ENCODE measurements at places on chromosomes 1 and 21.
A peak's percentile ranks its signal among the peaks of the same experiment; 100 is the strongest.

DNA sequence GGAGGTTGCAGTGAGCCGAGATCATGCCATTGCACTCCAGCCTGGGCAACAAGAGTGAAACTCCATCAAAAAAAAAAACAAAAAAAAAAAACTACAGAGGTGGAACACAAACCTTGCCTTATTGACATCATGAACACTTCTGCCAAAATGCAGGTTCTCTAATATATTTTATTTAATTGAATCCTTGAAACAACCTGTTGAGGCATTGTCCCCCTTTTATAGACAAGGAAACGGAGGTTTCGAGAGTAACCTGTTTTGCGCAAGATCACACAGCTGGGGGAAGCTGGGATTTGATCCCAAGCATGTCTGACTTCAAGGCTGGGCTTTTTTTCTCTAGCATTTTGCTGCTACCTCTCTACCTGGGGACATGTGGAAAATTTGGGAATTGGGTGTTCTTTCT, 2.8 kb downstream of the SZRD1 start:
- H3K27me3 ChIP-seq, result peaks cover 2% of the 10 kb centered on the region
- H3K4me3 ChIP-seq, result no peak overlapping the region
- DNase-seq, result no peak
- peaks cover 82% of the 10 kb centered on the region for H3K4me1 ChIP-seq

DNA sequence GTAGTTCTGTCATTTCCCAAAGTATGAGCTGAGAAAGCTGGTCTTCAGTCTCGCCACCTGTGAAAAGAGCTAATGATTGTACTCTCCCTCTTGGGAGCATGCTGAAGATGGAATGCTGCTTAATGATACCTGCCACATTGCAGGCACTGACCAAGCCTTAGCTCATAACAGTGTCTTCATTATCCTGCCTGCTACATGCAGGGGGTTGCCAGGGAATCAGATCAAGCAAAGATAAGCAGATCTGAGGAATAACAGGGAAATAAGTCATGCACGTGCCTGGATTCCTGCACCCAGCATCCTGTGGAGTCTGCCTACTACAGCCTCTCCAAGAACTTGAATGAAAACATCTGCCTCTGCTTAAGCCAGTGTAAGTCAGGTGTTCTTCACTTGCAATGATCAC, 667.3 kb downstream of the NPHP4 start:
- H3K4me3 ChIP-seq, result no peak overlapping the region
- H3K27me3 ChIP-seq, result no peaks in the 10 kb centered on the region
- H3K27ac ChIP-seq, result no peak overlapping the region
- no peaks in the 10 kb centered on the region for H3K4me1 ChIP-seq

GRCh38 chr21:39004634-39005501, 178.4 kb downstream of the PSMG1 start:
- DNase-seq, result no peak
- no peaks in the 10 kb centered on the region for H3K27me3 ChIP-seq
- H3K36me3 ChIP-seq, result no peaks in the 10 kb centered on the region
- H3K4me1 ChIP-seq, result peaks cover 51% of the 10 kb centered on the region
- no peak overlapping the region for H3K27ac ChIP-seq

DNA sequence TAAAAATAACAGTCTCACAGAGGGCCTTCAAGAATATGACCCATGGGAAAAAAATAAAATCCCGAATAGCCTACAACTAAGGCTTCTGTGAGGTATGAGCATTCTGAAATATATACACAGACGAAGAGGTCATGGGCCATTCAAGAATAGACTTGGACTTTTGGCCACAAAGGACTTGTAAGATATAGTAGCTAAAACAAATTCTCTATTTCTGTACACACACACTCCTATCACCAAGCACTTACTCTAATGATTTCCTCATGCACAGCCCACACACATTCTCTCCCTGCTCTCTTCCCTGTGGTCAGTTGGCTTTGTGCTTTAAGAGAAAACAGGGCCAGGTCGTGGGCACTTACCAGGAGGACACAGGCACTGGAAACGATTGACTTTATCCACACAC, 69.7 kb upstream of the ADAM30 start:
- peaks cover 24% of the 10 kb centered on the region for H3K4me1 ChIP-seq
- H3K27ac ChIP-seq, result no peak overlapping the region
- H3K4me3 ChIP-seq, result no peak overlapping the region
- no peaks in the 10 kb centered on the region for H3K27me3 ChIP-seq
- no peak for DNase-seq

GRCh38 chr1:162832470-162832869, 28.5 kb downstream of the CCDC190 start:
- no peaks in the 10 kb centered on the region for H3K4me1 ChIP-seq
- no peak overlapping the region for H3K27ac ChIP-seq
- no peak overlapping the region for H3K4me3 ChIP-seq
- H3K27me3 ChIP-seq, result no peaks in the 10 kb centered on the region

- no peak overlapping the region for H3K4me3 ChIP-seq
- H3K27me3 ChIP-seq, result no peaks in the 10 kb centered on the region
- H3K27ac ChIP-seq, result no peak overlapping the region
- no peak for DNase-seq
- no peaks in the 10 kb centered on the region for H3K36me3 ChIP-seq
- no peaks in the 10 kb centered on the region for H3K4me1 ChIP-seq
Observed at GRCh38 chr1:84669831-84670230, 20.4 kb downstream of the SSX2IP start.

DNA sequence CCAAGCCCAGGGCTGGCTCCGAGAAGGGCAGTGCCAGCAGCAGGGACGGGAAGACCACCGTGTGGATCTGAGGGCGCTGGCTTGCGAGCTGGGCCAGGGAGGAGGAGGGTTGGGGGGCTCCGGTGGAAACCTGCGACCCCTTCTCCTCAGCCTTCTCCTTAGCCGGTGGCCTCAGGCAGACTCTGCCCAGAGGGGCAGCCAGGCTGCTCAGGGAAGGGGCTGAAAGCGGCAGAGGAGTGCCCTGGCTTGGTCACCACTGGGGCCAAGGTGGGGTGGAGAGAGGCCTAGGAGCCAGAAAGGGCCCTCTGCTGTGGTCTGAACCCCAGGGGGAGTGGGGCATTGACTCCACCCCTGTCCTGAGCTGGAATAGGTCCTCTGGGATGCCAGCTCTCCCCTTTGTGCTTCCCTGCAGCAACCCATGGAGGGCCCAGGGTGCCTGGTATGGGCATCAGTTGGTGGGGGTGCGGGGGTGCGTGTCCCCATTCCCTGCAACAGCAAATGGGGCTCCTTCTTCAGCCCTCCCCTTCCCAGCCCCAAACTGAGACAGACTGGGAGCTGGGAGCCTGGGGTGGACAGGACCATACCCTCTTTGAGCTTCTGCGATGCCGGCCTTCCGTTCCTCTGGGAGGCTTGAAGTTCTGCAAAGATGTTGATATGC, 6.5 kb upstream of the IBA57 start:
- no peaks in the 10 kb centered on the region for H3K27me3 ChIP-seq
- no peaks in the 10 kb centered on the region for H3K36me3 ChIP-seq
- peaks cover 48% of the 10 kb centered on the region for H3K4me1 ChIP-seq
- DNase-seq, result no peak

DNA sequence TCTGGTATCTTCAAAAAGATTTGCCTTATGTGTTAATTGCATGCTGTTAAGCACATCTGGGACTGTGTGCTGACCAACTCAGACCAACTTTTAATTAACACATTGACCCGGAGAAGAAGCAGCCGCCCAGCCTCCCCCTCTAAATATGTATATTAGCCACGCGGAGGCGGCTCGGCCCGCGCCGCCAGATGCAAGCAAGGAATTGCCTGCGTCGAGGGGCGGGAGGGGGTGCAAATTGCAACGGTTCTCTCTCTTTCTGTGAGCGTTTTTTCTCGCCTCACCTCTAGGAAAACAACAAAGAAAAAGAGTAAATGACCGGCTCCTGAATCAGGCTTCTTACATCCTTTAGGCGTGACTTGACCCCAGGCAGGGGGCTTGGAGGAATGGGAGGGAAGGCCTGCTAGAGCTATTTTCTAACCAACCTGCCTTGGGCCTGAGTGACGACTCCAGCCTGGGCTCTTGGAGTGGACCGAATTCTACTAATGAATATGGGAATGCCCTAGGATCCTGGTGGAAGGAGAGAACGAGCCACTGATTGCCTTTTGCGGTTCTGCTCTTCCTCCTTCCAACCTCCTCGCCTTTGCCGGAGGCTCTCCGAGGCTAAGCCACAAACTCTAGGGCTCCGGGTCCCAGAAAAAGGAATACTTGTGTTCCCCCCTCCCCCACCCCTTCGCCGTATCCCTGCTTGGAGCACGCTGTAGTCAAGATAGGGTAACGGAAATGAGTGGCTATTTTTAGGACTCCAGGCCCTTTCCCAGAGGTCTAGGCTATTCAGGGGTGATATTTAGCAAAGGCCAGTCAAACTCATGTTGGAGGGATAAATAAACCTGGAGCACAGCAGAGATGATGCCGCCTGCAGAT, 417.0 kb upstream of the ESRRG start:
- no peak for DNase-seq
- no peak overlapping the region for H3K4me3 ChIP-seq
- H3K27me3 ChIP-seq, result peaks cover 34% of the 10 kb centered on the region
- no peaks in the 10 kb centered on the region for H3K4me1 ChIP-seq

GRCh38 chr1:98045211-98045766, 124.5 kb upstream of the DPYD start:
- no peak overlapping the region for H3K27ac ChIP-seq
- H3K36me3 ChIP-seq, result no peaks in the 10 kb centered on the region

- DNase-seq, result no peak
- H3K27ac ChIP-seq, result no peak overlapping the region
- no peaks in the 10 kb centered on the region for H3K36me3 ChIP-seq
Observed at GRCh38 chr1:44553771-44554170, 120.5 kb downstream of the TMEM53 start.

GRCh38 chr1:248804771-248805681, 20.7 kb downstream of the SH3BP5L start:
- H3K4me1 ChIP-seq, result peaks cover 28% of the 10 kb centered on the region
- H3K27me3 ChIP-seq, result no peaks in the 10 kb centered on the region
- H3K27ac ChIP-seq, result no peak overlapping the region
- peak overlapping the region; percentile 3 for H3K4me3 ChIP-seq
- DNase-seq, result no peak
- no peaks in the 10 kb centered on the region for H3K36me3 ChIP-seq

DNA sequence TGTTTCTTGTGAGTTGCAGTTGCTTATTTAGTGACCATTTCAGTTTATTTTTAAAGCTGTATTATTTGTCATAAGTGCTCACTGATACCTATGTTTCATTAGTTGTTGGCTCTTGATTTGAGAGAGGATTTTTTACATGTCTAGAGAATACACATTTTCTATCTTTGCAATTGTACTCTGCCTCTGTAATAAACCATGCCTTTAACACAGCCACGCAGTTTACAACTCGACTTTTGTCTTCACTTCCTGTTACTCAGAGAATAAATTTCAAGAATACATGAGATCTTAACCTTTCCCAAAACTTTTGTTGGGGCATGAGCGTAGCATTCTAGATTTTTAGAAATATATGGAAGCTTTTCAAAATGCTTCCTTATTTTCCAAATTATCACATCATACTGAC, 14.9 kb upstream of the ZNF678 start:
- no peaks in the 10 kb centered on the region for H3K36me3 ChIP-seq
- no peak for DNase-seq
- no peak overlapping the region for H3K27ac ChIP-seq

DNA sequence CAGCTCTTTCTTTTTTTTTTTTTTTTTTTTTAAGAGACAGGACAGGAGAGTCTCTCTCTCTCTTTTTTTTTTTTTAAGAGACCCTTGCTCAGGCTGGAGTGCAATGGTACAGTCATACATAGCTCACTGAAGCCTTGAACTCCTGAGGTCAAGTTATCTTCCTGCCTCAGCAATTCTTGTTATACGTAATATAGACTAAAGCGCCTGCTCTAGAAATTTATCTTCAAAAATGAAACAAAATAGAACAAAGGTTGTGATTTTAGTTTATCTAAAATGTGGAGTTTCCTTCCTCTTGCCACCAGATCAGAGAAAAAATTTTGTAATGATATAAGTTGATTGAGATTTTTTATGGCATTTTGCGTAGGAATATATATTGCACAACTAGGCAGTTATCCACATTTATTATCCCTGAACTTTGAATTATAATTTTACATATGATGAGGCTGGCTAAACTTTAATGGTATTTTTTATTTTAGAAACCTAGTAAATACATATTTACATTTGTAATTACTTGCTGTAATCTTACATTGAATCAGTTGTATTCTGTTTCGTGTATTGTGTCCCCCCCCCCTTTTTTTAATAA, 44.2 kb downstream of the MTF2 start:
- no peaks in the 10 kb centered on the region for H3K4me1 ChIP-seq
- no peaks in the 10 kb centered on the region for H3K27me3 ChIP-seq
- peaks cover 25% of the 10 kb centered on the region for H3K36me3 ChIP-seq
- no peak for DNase-seq
- no peak overlapping the region for H3K4me3 ChIP-seq
- no peak overlapping the region for H3K27ac ChIP-seq

DNA sequence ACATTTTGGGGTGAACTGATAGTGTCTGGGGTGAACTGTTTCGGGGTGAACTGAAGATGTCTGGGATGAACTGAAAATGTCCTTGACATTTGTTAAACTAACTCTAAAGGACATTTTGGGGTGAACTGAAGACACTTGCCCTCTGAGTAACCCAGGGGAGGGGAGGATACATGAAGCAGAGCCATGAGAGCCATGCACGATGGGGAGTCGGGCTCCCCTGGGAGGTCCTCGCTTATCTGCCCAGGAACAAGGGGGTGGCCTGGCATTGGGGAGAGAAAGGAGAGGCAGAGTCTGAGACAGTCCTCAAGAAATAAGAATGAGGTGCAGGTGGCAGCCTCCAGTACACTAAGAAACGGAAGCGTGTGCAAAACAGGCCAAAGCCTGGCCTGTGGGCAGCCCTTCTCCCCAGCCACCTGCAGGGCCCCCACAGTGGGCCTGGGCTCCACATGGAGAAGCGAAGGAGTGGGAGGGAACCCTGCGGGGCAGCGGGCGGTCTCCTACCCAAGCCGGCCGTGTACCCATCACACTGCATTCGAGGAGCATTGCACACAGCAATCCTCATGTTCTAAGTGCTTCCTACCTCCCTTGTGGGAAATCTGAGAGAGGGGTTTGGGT, 24.2 kb downstream of the RSPH1 start:
- H3K4me1 ChIP-seq, result peaks cover 23% of the 10 kb centered on the region
- no peaks in the 10 kb centered on the region for H3K27me3 ChIP-seq
- no peaks in the 10 kb centered on the region for H3K36me3 ChIP-seq
- no peak overlapping the region for H3K4me3 ChIP-seq
- no peak for DNase-seq
- no peak overlapping the region for H3K27ac ChIP-seq

- H3K36me3 ChIP-seq, result peaks cover 8% of the 10 kb centered on the region
- peaks cover 16% of the 10 kb centered on the region for H3K4me1 ChIP-seq
- H3K27me3 ChIP-seq, result no peaks in the 10 kb centered on the region
- no peak overlapping the region for H3K27ac ChIP-seq
- no peak for DNase-seq
Observed at GRCh38 chr1:224193319-224193966, 10.4 kb downstream of the DEGS1 start.

- no peak overlapping the region for H3K27ac ChIP-seq
- no peaks in the 10 kb centered on the region for H3K27me3 ChIP-seq
- H3K4me1 ChIP-seq, result peaks cover 52% of the 10 kb centered on the region
- H3K36me3 ChIP-seq, result no peaks in the 10 kb centered on the region
- no peak overlapping the region for H3K4me3 ChIP-seq
- peak; percentile 21 for DNase-seq
Observed at GRCh38 chr1:45198185-45198584, 8.2 kb downstream of the ZSWIM5 start.

All from HepG2 (cell line).